ENCODE measurements at places on chromosomes 5 and 9. TPM values are rescaled to one million over a fixed set of nuclear protein-coding genes. Genes with fewer than 3 reads are reported as not detected.

Gene GAS1
- total RNA-seq: 0.11 TPM

Gene PLAC8L1
- total RNA-seq: 0.30 TPM

Gene ADAMTS16
- total RNA-seq: not detected

Gene PCDHGA1
- not detected for total RNA-seq

Gene HTR1A
- not detected for total RNA-seq

Gene SURF2
- total RNA-seq: 21.8 TPM

Gene FOCAD
- total RNA-seq: 32.5 TPM

Gene ANKRD55
- total RNA-seq: 3.7 TPM

Gene SV2C
- 0.02 TPM for total RNA-seq

Gene ANKRD31
- total RNA-seq: 0.66 TPM

Gene ROR2
- total RNA-seq: not detected

Gene RLN1
- total RNA-seq: 2.2 TPM

Gene AQP7
- total RNA-seq: not detected

Gene OR1L6
- not detected for total RNA-seq

Gene PLEKHG4B
- 0.25 TPM for total RNA-seq

Gene ALDH1B1
- 21.8 TPM for total RNA-seq

Gene FOXI1
- not detected for total RNA-seq

Gene GPR21
- total RNA-seq: 0.78 TPM

Gene EIF4EBP3
- 15.8 TPM for total RNA-seq

Gene ADAM19
- 63.6 TPM for total RNA-seq

Gene ECSCR
- 0.83 TPM for total RNA-seq

Gene NIM1K
- 2.3 TPM for total RNA-seq

Gene SLC6A7
- not detected for total RNA-seq

Data from activated CD4-positive, alpha-beta T cell treated with anti-CD3 and anti-CD28 coated beads for 36 hours (primary cell).